Activated CD4-positive, CD25-positive, alpha-beta regulatory T cell treated with anti-CD3 and anti-CD28 coated beads, Interleukin-2, amount 50 U/mL, for 16 hours (primary cell): ENCODE measurements at places on chromosomes 1 and 21.

- no peak for DNase-seq
These were observed 239.3 kb downstream of the NRIP1 start for GRCh38 chr21:14825514-14825974.

GRCh38 chr1:54309631-54310366 lies 96.4 kb downstream of the SSBP3 start:
- DNase-seq = no peak

DNA sequence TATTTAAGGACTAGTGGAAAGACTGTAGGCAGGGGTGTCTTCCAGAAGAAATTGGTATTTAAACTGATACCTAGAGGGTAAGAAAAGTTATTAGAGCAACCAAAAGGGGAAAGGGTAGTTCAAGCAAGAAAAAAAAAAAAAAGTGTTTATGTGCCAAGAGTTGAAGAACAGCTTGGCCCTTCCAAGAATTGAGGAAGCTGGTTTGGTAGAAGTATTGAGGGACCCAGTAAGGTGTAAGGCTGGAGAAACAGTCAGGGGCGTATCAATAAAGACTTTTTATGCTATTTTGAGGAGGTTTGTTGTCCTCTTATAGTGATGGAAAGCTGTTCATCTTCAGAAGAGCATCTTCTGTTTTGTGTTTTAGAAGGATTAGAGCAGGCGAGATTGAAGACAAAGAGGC lies 108.3 kb downstream of the PTPRC start:
- DNase-seq = no peak

DNA sequence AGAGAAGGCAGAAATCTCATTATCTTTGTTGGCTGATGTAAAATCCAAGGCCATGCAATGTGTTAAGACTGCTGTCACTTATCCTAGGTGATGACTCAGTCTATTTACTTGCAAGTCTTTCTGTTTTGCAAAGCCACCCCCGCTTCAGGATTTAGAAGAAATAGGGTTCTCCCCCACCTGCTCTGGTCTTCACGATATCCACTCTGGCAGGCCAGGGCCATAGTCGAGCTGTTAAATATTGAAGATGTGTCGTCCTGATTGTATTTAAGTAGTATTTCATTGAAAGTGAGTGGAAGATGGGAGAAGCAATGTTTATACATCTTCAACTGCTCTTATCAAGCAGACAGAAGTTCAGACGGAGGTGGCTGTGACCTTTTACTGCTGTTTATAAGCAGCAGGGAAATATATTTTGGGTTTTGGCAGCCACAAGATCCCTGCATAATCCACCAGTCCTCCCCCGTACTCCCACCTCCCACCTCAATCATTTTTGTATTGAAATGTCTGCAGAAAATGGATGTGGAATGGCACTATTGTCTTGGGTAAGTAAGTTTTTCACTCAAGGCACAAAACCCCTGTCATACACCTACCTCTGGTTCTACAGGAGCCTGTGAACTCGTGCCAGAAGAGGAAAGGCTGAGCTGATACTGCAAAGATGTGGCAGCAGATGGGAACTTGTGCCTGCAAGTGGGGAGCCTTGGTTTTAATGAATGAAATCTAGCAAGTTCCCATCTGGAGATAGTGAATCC lies 117.4 kb downstream of the MRPS6 start:
- no peak for DNase-seq

- no peak for DNase-seq
These were observed 31.7 kb upstream of the KHDRBS1 start for GRCh38 chr1:31981972-31982371.

GRCh38 chr21:43012596-43012995 lies 38.2 kb downstream of the PKNOX1 start:
- DNase-seq = no peak

GRCh38 chr21:37917612-37918011 lies 1.4 kb upstream of the KCNJ6 start:
- no peak for DNase-seq

- no peak for DNase-seq
These were observed 553.3 kb upstream of the ZRANB2 start for GRCh38 chr1:71634159-71634558.

DNA sequence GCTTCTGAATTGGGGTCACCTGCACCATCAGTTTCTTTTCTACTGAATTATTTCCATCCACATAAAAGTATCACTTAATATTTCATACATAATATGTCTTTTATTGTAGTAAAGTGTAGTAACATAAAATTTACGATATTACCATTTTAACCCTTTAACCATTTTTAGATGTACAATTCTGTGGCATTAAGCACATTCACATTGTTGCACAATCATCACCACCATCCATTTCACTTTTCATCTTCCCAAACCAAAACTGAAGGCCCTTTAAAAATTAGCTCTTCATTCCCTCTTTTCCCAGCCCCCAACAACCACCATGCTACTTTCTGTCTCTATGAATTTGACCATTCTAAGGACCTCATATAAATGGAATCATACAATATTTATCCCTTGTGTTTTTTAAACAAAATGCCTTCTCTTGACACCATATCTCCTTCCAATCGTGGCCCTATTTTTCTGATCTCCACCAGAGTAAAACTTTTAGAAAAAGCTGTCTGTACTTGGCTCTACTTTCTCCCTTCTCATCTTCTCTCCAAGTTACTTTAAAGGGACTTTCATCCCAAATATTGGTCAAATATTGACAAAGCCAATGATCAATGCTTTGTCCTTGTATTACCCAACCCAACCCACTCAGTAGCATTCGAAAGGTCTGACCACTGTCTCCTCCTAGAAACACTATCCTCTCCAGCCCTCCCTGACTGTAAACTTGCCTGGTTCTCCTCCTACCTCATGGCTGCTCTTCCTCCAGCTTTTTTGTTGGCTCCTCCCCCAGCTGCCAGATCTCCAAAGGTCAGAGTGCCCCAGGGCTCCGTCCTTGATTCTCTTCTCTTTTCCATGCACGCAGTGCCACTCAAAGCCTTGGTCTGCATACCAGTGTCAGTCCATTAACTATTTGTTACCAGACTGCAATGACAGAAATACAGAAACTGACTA lies 44.7 kb downstream of the SLC30A10 start:
- DNase-seq = no peak

- DNase-seq = no peak
These were observed 290.2 kb downstream of the SMYD3 start for GRCh38 chr1:246216906-246217305.

DNA sequence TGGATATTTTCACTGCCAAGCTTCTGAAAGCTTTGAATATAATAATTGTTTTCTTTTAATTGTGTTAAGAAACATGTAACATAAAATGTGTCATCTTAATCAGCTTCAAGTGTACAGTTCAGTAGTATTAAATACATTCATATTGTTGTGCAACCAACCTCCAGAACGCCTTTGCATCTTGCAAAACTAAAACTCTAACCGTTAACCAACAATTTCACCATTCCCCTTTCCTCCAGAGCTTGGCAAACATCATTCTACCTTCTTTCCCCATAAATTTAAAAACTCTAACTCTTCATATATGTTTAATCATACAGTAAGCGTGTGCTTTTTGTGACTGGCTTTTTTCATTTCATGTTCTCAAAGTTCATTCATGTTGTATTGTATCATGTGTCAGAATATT lies 2.1 kb downstream of the MNDA start:
- no peak for DNase-seq

DNA sequence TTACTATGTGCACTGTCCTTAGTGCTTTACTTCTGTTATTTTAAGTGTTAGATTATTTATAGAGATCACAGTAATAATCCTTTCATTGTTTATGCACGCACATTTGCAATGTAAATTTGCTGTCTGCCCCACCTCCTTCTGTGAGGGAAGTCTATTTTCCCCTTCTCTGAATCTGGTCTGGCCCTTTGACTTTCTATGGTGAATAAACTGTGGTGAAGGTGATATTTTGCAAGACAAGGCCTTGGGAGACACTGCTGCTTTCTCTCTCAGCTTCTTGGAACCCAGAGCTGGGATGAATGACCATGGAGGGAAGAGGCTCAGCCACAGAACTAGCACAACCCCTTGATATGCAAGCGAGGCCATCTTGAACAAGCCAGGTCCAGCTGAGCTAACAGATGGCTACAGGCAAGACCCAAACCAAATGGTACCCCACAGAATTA lies 156.3 kb downstream of the ST6GALNAC3 start:
- DNase-seq = no peak

GRCh38 chr1:111364690-111365089 lies 62.8 kb downstream of the OVGP1 start:
- no peak for DNase-seq

DNA sequence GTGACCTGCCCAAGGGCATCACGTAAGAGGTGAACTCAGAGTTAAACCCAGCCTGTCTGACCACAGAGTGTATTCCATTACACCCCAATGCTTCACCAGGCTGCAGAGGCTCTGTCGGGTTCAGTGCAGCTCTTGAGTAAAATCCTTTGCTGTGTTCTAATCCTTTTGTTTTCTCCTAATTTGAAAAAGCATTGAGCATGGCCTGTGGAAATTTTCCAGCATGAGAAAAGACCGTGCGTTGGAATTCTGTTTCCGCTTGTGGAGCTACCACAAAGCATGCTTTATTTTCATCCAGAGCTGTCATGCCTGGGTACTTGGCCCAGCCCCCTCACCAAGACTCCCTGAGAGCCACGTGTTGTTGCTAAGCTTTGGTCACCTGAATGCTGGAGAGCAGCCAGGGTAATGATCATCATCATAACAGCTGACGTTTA lies 317.6 kb downstream of the PRDM2 start:
- DNase-seq = no peak

- no peak for DNase-seq
These were observed 15.8 kb downstream of the TP73 start for GRCh38 chr1:3668148-3668547.

DNA sequence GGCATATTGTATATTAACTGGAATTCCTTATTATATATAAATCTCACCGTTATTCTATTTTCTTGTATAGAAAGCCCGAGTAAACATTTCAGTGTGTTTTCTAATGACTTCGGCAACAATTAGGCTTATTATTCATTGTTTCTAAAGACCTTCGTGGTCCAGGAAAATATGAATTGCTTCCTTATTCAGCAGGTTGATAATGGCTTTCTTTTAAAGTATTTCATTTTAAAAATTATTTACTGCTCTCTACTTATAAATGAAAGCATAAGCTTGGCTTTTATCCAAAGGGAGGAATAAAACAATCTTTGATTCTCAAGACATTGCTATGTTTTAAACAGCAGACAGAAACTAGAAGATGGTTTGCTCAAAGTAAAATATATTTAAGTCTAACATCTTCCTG lies 198.4 kb upstream of the RGS18 start:
- DNase-seq = no peak

DNA sequence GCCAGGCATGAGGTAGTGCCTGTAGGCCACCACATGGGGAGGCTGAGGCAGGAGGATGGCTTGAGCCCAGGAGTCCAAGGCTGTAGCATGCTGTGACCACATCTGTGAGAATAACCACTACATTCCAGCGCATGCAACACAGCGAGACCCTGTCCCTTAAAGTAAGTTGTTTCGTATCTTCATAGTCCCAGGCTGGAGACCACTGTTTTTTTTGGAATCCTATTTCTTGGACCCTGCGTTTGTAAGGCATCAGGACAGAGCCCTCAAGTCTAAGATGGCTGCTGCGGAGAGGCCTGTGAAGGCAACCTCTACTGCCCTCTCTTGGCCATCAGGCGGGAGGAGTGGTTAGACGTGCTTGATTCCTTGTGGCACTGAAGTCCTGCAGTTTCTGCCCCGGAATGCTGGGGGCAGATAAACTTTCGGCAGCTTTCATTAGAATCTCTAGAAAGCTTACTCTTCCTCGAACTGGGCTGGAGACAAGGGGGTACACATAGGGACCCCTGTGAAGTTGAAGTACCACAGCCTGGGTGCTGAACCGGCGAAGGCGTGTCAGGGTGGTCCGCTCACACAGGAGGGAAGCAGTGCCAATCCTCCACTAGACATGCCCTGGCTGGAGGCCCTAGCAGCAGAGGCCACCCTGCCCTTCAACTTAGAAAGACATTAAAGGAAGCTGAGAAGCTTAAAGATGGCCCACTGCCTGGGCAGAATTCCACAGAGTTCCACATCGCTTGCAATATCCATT lies 36.6 kb downstream of the RABIF start:
- DNase-seq = no peak

GRCh38 chr1:213987927-213988506 lies at the start of gene PROX1:
Gene PROX1 (plus strand): TSS chr1:213987973. CDS start chr1:213996536, 8,563 bp downstream.
- DNase-seq = no peak
